ENCODE measurements at places on chromosomes 4 and X.

GRCh38 chr4:164955107-164955805 lies 22.2 kb downstream of the TRIM61 start:
- DNase-seq: no peak

DNA sequence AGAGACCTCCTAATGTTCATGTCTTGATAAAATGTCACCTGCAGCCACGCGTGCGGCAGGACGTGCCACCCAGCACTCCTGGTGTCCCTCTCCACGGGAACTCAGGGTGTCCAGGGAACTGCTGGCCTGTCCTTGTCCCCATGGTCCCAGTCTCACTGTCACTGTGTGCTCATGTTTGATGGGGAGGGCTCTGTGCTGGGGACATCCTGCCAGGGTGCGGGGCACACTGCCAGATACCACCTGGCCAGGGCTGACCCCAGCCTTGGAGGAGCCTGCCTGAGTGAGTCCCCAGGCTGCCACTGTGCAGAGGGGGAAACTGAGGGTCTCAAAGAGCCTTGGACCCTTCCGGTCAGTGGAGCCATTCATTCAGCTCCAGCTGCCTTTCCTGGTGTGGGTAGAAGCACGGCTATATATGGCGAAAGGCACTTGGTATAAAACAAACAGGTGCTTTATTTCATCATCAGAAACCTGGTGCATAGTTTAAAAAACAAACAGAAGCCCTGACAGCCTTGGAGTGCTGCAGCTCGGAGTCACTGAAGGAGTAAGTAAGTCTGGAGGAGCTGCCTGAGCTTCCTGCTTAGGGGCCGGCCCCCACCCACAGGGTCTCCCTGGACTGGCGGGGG lies 33.0 kb downstream of the NOP14 start:
- no peak for DNase-seq

DNA sequence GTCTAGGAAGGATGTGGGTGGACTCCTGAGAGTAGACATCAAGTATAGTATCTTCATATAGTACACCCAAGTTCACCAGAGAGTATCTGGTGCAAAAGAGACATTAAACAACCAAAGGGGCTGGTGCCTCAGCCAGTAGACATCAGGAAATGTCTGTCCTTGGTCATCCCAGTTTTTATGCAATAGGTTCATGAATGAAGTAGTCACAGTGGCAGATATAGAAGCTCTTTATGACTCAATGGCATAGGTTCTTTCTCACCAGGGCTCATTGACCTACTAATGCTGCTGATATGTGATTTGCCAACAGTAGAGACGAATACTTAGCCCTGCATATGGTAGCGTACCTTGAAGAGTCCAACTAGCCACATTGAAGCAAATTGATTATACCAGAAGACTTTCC lies 45.0 kb upstream of the CCDC149 start:
- no peak for DNase-seq

GRCh38 chr4:6205567-6205931 lies 5.2 kb upstream of the JAKMIP1 start:
- DNase-seq: no peak
